Stimulated activated CD4-positive, alpha-beta T cell treated with anti-CD3 and anti-CD28 coated beads, Interleukin-4, amount 100 ng/mL, for 1 hour (primary cell): ENCODE measurements at places on chromosomes 12 and 14.

DNA sequence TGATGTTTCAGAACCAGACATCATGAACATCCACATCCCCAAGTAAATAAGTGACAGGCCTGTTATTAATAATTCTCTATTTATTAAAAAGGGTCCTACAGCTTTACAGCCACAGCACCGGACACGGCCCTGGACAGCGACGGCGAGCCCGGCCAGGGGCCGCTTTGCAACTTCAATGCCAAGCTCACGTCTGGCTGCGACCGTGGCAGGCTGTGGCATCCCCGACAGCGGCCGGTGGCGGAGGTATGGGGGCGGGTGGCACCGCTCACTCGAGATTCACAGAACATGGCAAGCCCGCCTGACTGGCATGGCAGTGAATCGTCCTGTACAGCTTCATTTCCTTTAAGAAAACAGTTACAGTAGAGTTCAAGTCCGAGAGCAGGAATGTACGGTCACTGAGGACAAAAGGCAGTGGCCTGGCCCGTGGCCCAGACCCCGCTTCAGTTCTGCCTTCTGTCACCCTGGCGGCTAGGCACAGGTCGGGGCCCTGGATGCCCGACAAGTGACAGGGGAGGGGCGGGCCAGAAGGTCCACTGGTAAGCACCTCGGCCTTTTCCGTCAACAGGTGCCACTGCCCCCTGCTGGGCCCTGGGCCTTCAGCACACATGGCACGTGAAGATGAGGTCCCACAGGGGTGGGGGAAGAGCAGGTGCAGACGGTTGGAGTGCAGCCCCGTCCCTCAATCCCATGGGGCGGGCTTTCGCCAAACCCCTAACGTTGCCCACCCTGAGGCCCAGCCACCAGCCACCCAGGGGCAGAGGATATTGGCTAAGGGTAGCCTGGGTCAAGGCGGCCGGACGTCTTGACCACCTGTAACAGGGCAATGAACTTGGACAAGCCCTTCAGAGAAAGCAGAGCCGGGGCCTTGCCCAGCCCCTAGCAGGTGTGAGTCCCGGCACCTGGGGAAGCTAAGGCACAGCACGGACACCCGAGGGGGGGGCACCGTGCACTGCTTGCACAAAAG, 30.3 kb downstream of the HIP1R start:
- DNase-seq = no peak

DNA sequence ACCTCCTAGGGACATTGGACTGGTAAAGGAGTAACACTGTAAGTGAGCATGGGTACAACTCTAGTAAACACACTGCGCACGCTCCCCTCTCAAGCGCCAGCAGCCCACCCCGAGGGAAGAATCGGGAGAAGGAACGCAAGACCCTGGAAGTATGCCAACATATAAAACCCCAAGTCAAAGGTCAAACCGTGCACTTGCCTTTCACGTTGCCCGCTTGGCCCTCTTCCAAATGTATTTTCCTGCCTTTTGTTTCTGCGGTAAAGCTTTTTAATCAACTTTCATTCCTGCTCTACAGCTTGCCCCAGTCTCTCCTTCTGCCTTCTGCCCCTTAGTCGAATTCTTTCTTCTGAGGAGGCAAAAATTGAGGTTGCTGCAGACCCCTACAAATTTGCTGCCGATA, 17.6 kb upstream of the CHST11 start:
- DNase-seq = no peak

- DNase-seq = no peak
These were observed 229.8 kb downstream of the ALX1 start for GRCh38 chr12:85509857-85510256.

DNA sequence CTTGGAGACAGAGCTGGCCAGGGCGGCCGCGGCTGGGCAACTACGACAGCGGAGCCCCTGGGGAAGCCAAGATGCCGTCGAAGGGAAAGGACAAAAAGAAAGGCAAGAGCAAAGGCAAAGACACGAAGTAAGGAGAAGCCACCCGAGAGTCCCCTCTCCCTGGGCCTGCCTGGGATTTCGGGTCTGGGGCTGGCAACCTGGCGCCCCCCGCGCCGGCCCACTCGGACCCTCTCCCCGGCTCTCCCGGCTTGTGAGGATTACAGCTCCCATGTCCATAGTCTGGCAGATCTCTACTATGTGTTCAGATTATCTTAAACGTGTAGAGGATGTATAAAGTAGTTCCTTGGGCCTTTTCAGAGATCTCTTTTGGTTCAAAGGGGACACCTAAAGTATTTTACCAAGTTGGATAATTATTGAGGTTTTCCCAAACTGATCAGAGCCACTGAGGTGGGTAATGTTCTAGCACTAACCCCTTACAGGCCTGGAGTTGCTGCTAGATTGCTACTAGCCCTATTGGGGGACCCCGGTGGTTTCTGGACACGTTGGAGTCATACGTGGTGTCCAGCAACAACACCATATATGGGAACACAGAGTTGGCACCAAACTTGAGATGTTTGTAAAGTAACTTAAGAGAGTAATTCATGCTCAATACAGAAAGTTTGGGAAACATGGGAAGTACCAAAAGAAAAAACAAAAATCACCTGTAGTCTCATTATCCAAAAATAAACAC, 424 bp downstream of the BBOF1 start:
- DNase-seq = no peak

- DNase-seq = no peak
These were observed 569 bp upstream of the RGS6 start for GRCh38 chr14:71931492-71932228.

GRCh38 chr14:55451398-55451797, 11.0 kb upstream of the TBPL2 start:
- DNase-seq = no peak

DNA sequence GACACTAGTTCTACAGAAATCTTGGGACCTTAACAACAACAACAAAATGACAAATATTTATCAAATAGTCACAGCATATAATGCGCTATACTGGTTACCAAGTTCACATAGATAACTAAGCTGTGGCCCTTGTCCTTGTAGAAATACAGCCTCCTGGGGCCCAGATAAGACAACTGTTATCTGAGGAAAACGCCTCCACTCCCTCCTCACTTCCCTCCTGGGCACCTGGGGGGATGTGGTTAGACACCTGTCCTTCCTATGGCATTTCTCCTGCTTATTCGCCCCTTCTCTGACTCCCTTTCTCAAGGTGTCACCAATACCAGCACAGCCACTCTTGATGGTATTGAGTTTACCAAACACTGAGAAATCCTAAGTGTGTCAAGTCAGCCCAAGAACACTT, 419.4 kb downstream of the RAD51B start:
- DNase-seq = no peak

- DNase-seq = no peak
These were observed 286.7 kb downstream of the ZFP36L1 start for GRCh38 chr14:68506021-68506644.

DNA sequence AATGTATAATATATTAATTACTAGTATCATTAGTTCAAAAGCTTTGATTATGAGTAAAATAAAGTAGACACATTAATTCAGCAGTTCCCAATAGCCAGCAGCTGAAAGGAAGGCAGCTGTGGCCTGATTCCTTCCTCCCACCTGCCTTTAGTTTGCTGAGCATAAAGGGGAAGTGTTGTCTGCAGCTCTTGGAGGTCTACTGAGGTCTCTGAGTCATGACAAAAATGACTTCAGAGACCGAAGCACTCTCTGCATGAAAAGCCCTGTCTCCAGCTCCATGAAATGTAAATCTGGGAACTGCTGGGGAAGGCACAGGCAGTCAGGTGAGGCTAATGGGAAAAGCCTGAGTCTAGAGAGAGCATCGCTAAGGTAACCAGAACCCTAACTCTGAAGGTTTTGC, 165.4 kb downstream of the NRXN3 start:
- DNase-seq = no peak

GRCh38 chr12:117427211-117427610, 65.8 kb upstream of the NOS1 start:
- no peak for DNase-seq

DNA sequence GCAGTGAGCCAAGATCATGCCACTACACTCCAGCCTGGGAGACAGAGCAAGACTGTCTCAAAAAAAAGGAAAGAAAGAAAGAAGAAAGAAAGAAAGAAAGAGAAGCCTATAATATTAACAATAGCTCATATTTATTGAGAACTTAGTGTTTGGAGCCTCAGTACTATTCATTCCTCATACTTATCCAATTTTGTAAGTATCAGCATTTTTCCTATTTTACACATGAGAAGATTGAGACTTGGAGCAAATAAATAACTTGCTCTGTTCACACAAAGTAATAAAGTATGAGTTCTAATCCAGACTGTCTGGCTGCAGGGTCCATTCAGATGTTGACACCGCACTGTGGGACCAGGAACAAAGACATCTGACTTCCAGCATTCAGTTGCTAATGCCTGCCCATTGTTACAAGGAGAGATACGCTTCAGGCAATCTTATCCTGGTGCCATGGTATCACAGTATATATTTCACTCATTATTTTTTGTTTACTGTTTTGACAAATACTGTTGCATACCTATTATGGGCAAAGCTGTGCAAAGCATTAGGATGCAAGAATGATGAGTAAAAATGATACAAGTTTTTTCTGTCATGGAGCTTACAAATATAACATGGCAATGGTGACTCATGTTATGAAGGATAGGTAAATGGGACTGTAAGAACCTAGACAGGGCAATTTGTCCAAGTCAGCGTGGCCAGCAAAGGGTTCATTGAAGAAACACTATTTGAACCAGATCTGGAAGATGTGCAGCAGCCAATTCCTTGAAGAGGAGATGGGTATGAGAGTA, 21.4 kb upstream of the TMTC2 start:
- DNase-seq = no peak

DNA sequence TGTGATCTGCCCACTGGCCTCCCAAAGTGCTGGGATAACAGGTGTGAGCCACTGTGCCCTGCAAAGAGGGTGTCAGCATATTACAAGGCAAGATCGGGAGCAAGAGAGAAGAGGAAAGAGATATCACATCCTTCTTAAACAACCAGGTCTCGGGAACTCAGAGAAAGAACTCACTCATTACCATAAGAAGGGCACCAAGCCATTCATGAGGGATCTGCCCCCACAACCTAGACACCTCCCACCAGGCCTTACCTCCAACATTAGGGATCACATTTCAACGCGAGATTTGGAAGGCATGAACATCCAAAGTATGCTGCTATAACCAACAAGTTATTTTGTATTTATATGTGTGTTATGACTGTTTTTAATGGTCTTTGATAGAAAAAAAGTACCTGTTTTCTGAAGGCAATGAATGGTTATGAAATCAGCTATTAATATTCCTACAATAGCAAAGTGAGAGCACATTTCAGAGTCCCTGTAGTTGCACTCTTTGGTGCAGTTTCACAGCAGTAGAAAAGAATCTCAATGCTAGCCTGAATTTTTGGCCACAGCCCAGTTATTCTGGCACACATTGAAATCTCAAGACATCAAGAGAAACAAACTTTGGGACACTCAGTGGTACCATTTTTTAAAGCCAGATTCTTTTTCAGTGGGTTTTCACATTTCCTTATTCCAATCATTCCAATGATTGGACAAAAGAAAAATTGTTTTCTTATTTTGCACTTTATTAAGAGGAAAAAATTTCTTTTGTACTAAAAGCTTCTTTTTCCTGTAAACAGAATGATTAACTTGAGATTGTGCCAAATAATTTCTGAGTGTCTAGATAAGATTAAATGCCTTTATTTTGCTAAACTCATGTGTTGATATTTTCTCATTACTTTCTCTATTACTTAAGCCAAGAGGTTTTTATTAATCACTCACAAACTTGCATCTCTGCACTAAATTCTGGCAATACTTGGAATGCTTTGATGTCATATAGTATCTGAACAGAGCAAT, 582.6 kb upstream of the ATP2B1 start:
- DNase-seq = no peak

DNA sequence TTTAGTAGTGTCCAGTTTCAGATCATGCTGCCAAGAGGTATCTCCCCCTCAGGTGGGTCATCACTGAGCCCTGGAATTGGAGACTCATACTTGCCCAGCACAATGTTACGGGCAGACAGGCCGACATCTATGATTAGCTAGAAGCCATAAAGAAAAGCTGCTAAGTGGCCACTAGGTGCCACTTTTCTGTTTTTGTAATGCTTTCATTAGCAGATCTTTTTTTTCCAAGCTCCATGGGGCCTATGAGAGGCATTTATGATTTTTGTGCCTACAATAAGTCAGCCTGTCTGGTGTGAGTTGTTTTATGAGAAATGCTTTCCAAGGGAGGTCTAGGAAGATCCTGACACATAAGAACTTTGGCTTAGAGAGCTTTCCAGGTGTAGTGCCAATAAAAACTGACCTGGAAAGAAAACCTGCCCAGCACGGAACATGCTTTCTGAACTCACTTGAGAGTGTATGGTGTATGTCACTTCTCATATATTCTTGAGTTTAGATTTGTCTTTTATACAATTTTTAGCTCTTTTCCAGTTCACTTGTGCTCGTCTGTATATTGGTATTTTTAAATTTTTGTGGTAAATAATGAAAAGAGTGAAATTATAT, 21.8 kb upstream of the SMCO2 start:
- DNase-seq = no peak

DNA sequence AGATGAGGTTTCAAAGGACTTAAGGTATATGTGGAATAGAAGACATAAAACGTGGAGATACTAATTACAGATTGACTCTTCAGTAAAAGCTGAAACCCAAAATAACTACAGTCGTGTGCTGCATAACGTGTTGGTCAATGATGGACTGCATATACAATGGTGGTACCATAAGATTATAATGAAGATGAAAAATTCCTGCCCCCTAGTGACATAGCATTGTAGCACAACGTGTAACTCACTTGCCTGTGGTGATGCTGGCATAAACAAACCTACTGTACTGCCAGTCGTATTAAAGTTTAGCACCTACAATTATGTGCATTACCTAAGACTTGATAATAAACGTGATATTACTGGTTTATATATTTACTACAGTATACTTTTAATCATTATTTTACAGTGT, 150.3 kb downstream of the LRRK2 start:
- DNase-seq = no peak

DNA sequence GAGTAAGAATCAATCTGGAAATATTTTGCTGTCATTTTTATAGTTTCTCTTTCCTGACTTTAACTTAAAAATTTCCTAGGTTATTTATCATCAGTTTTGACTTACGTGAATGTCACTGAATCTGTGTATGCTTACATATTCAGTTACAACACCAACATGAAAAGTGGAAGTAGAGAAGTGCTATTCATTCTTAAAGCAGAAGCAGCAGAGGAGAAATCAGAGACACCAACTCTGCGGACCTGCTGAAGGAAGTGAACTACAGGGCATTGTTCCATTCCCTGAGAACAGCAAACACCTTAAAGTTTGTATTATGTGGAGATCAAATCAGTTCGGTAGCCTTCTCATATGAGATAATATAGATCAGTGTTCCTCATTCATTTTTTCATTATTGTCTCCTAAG, 34.1 kb downstream of the RAD51B start:
- no peak for DNase-seq

GRCh38 chr12:47721431-47721973, 3.8 kb downstream of the ENDOU start:
- DNase-seq = no peak
